ENCODE measurements at places on chromosomes 3 and 15.
A peak's percentile ranks its signal among the peaks of the same experiment; 100 is the strongest.

GRCh38 chr3:139288266-139288821 is 55.5 kb upstream of the MRPS22 start:
- H3K4me1 ChIP-seq: no peaks in the 10 kb centered on the region
- H3K27ac ChIP-seq: no peak overlapping the region
- no peak for DNase-seq
- H3K36me3 ChIP-seq: no peaks in the 10 kb centered on the region
- H3K4me3 ChIP-seq: no peak overlapping the region

DNA sequence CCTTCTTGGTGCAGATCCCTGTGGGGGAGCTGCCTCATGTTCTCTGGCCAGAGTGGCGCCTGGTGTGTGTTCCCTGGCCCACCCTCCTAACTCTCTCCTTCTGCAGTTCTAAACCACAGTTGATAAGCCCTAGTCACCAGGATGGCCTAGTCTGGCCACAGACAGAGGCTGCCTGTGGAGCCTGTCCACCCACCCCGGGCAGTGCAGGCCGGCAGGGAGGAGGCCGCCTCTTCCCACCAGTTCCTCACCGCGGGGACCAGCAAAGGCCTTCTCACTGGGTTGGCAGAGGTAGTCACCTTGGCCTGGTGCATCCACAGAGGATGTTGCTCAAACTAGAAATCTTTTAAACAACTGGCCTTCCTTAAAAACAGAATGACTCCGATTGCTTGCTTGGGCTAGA is 276.4 kb upstream of the TTC14 start:
- H3K36me3 ChIP-seq: no peaks in the 10 kb centered on the region
- no peak overlapping the region for H3K4me3 ChIP-seq
- no peak overlapping the region for H3K27ac ChIP-seq
- DNase-seq: no peak

DNA sequence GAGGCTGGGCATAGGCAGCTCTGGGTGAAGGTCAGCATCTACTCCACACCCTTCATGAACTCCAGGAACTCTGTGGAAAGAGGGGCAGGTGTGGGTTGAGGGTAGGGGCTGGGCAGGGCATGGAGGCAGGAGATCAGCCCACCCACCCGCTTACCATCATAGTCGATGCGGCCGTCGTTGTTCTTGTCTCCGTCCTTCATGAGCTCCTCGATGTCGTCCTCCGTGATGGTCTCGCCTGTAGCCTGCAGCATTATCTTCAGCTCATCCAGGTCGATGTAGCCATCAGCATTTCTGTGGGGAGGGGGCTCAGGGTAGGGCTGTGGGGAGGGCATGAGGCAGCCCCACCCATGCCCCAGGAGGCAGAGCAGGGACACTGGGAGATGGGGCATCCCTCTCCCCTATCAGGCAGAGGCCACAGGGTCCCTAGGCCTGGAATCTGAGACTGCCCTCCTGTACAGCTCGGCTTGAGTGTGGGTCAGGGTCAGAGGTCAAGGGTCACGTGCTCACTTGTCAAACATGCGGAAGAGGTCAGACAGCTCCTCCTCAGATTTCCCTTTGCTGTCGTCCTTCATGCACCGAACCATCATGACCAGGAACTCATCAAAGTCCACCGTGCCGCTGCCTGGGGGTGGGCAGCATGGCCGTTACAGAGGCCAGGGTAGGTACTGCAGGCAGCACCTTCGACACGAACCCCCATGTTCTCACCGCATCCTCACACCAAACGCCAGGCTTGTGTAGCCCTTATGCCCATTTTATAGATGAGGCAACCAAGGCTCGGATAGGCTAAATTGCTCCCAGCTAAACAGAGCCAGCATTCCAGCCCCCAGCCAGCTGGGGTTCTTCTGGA is 2.4 kb downstream of the TNNC1 start:
- DNase-seq: peak; percentile 27
- no peak overlapping the region for H3K4me3 ChIP-seq
- H3K4me1 ChIP-seq: no peaks in the 10 kb centered on the region

DNA sequence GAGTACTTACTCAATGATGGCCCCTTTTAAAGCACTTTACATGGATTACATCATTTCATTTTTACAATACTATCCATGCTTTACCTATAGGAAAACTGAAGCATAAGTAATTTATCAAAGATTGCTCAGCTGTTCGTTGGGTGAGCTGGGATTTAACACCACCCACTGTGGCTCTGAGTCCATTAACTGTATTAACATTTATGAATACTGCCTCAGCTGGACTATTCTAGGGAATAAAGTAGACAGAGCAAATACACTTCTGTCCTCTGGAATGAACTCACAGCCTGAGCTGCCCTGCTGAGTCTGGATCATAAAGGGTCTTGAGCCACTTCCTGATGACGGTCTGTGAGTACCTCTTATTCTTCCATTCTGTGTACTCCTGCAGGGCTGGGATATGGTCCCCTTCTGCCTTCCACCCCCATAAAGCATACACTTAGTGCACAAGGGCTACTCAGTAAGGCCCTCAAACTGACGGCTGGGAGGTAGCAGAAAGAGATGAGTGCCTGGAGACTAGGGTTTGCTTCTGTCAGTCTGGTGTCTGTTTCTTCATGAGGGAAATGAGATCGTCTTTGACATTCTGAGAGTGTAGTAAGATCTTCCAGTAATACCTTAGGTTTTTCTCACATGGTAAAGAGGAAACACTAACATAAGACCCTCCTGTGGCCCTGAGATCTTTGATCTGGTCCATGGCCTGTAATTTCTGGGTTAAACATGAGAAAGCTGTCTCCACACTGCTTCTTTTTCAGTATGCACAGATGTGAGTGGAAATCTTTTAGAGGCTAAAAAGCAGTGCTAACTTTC is 12.6 kb upstream of the ST6GAL1 start:
- H3K4me3 ChIP-seq: no peak overlapping the region
- no peak overlapping the region for H3K27ac ChIP-seq
- no peaks in the 10 kb centered on the region for H3K27me3 ChIP-seq
- no peak for DNase-seq
- H3K36me3 ChIP-seq: no peaks in the 10 kb centered on the region

DNA sequence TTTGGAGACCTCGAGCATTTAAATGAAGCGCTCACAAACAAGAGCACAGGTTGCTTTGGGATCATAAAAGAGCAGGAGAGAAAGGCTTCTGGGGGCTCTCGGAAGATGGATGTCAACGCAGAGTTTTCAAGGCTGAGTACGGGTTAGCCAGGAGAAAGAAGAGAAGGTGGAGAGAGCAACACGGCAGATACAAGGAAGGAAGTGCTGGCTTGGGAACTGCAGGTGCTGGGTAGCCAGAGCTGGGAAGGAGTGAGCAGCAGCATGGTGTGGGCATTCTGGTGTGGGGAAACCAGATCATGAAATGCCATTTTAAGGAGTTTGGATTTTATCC is 580 bp upstream of the RUBCN start:
- H3K27me3 ChIP-seq: no peaks in the 10 kb centered on the region
- no peak overlapping the region for H3K27ac ChIP-seq
- H3K4me1 ChIP-seq: no peaks in the 10 kb centered on the region
- peak overlapping the region; percentile 91 for H3K4me3 ChIP-seq
- DNase-seq: no peak
- H3K36me3 ChIP-seq: no peaks in the 10 kb centered on the region

GRCh38 chr3:58434511-58434910 is 879 bp upstream of the PDHB start:
- H3K27ac ChIP-seq: peak overlapping the region; percentile 28
- peaks cover 25% of the 10 kb centered on the region for H3K36me3 ChIP-seq
- peak overlapping the region; percentile 92 for H3K4me3 ChIP-seq
- peak; percentile 60 for DNase-seq
- H3K4me1 ChIP-seq: peaks cover 9% of the 10 kb centered on the region
- H3K27me3 ChIP-seq: no peaks in the 10 kb centered on the region

- peak within 1 kb of the TSS; percentile 81 for H3K4me3 ChIP-seq
- no peaks in the 10 kb centered on the region for H3K4me1 ChIP-seq
- H3K27ac ChIP-seq: no peak within 1 kb of the TSS
- no peak for DNase-seq
- no peaks in the 10 kb centered on the region for H3K36me3 ChIP-seq
- no peaks in the 10 kb centered on the region for H3K27me3 ChIP-seq
These were observed at the start of gene CTXN2 for GRCh38 chr15:48191574-48192225. CTXN2 (plus strand) TSS chr15:48191665; CDS start chr15:48201301, 9,636 bp downstream.

DNA sequence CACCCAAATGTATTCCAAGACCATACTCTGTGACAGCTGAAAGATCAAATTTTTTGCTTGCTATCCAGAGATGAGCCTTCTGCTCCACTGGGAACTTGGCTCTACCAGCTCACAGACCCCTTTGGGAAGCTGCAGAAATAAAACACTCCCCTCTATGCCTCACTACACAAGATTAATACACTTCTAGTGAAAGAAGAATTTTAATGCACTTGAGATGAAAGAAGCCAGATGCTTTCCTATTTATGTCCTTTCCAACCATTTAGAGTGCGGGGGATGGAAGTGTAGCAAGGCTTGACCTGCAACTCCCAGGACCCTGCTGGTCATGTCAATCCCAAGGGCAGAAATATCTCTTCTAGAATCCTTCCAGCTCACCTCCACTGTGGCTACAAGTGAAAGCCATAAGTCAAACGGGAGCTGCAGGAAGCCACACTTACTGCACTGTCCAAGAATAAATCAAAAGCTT is 34.7 kb downstream of the ANXA2 start:
- H3K4me1 ChIP-seq: no peaks in the 10 kb centered on the region
- H3K27ac ChIP-seq: no peak overlapping the region
- DNase-seq: no peak
- H3K36me3 ChIP-seq: peaks cover 2% of the 10 kb centered on the region

- H3K4me1 ChIP-seq: no peaks in the 10 kb centered on the region
- no peak overlapping the region for H3K27ac ChIP-seq
- no peak overlapping the region for H3K4me3 ChIP-seq
- H3K36me3 ChIP-seq: no peaks in the 10 kb centered on the region
These were observed 204.1 kb downstream of the SSR3 start for GRCh38 chr3:156350781-156351180.

Data from H9 (cell line).